MM.1S (cell line): ENCODE measurements at places on chromosomes 1 and 21.

DNA sequence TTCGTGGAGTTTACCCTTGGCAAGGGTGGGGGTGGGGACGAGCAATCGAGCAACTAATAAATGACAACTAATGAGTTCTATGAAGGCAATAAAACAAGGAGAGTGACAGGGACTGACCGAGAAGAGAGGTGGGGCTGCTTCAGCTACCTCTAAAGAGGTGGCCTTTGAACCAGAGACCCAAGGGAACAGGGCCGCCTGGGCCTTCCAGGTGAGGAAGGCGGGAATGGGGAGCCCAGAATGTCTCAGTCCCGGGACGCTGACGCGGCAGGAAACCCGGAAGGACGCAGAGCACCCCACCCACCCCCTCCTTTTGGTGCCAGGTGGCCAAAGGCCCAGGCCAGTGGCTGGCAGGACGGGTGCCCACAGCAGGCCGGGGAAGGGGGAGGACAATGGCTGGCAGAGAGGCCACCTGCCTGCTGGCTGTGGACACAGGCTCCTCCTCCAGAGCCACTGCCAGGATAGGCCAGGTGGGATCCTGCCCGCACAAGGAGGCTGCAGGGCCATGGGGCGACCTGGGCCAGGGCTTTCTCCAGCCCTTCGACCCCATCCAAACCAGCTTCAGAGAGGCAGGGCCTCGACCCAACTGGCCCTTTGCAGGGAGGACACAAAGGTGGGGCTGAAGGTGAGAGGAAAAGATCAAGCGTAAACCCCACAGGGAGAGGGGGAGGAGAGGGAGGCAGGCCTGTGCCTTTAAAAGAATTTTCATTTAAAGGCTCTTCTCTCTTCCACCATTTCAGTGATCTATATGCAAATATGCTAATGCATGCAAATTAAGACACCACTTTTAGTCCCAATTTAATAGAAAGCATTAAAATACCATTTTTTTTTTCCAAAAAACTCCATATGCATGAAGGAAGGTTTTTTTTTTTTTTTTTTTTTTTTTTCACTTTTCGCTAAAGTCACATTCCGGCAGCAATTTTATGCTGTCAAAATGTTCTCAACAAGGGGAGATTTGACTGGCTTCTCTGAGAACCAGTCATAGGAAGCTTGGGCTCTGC is 58.1 kb downstream of the CASZ1 start:
- DNase-seq = no peak

DNA sequence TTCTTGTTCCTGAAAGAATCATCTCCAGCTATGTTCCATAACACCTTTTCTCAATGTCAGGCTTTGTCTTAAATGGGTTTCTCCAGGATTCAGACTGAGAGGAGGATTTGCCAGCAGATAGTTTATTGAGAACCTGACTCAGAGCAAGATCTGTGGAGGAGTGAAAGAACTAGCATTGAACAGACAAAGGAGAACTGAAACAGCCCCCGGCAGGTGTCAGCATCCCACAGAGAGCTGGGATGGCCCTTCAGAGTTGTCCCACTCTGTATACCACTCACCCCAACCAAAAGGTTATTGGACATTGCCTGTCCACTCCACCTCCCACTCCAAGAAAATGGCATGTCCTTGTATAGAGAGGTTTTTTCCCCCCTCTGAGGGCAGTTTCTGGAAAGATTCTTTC is 270.7 kb downstream of the PAPPA2 start:
- DNase-seq = no peak

GRCh38 chr1:15788624-15789301 is 18.7 kb downstream of the UQCRHL start:
- no peak for DNase-seq

DNA sequence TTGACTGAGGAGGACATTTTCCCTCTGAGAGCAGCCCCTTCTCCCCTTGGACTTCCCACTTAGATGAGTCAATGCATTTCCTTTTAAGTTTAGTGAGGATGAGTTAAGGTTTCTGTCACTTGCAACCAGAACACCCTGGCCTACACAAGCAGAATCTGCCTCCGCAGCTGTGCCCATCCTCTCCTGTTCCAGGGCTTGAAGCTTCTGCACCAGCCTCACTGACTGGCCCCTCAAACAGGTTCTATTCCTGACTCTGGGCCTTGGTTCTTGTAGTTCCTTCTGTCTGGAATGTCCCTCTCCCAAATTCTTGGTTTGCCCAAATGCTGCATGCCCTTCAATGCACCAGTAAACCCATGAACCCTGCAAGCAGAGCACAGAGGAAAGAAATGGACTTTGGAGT is 394.4 kb downstream of the PTPRU start:
- no peak for DNase-seq

- DNase-seq = no peak
These were observed 28.1 kb downstream of the KMO start for GRCh38 chr1:241560146-241560848.

- no peak for DNase-seq
These were observed 100.0 kb upstream of the SLC44A3 start for GRCh38 chr1:94719926-94720793.

- peak; percentile 60 for DNase-seq
These were observed 26.9 kb upstream of the RAP1A start for GRCh38 chr1:111592389-111593361.

DNA sequence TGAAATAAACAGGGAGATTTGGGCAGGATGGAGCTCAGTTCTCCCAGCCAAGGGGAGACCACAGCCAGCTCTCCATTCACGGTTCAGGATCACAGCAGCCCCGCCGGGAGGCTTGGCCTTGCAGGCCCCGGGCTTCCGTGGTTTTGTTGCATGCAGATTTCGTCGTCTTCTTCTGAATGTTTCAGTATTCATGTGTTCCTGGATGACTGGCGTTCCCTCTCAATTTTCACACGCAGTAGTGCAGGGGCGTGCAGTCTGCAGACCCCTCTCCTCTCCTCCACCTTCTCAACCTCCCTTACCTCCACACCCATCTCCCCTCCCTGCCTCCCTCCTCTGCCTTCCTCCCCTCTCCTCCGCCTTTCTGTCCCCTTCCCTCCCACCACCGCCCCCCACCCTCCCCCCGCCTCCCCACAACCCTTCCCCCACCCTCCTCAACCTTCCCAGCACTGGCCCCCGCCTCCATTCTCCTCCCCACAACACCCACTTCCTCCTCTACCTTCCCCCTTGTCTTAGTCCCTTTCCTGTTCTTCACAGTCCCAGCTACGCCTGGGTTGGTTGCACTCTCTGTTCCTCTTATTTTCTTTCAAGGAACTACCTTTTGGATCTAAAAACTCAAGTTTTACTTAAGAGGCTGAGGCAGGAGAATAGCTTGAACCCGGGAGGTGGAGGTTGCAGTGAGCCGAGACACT is 8.4 kb upstream of the SLC19A1 start:
- no peak for DNase-seq

- no peak for DNase-seq
These were observed 7.7 kb downstream of the EPHX1 start for GRCh38 chr1:225817611-225818061.

DNA sequence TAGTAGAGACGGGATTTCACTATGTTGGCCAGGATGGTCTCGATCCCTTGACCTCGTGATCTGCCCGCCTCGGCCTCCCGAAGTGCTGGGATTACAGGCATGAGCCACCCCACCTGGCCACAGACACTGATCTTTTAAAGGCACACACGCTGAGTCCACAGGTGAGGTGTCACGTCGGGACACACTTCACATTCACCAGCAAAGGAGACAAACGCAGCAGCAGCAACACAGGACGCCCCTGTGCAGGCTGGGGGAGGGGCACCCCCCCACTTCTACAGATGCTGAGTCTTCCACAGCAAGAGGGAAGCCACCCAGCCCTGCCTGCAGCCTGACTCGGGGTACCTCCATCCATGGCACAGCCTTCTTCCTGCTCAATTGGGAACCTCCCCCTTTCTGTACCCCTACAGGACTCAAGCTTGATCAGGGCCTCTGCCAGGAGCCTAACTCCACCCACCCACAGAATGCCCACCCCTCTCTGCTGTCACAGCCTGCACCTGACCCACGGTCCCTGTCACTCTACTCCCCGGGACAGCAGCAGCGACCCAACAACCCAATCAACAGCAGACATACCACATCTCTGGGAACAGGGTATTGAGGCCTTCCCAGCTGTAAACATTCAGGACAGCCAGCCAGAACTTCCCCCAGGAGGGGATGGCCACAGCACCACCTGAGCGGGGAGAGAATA is 9.5 kb downstream of the LSS start:
- no peak for DNase-seq

- no peak for DNase-seq
These were observed 17.0 kb downstream of the CAMK1G start for GRCh38 chr1:209600541-209600940.

DNA sequence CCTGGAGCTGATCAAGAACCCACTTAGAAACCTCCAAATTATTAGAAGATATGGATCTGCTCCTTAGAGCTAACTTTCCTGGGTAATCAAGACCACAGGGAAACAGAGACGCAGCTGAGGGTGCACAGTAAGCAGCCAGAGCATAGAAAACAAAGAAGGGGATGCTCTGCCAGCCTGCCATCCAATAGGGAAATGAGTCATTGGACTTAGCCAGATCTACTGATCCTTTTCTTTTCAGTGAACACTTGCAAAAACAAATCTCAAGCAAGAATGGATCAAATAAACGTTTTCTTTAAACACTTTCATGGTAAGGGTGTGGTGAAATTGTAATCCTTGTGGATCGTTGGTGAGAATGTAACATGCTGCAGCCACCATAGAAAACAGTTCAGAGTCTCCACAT is 474.0 kb downstream of the LTN1 start:
- no peak for DNase-seq

- no peak for DNase-seq
These were observed 63.9 kb downstream of the ADAMTS1 start for GRCh38 chr21:26781331-26781730.

GRCh38 chr1:39163469-39163868 is 41.0 kb upstream of the MACF1 start:
- no peak for DNase-seq

DNA sequence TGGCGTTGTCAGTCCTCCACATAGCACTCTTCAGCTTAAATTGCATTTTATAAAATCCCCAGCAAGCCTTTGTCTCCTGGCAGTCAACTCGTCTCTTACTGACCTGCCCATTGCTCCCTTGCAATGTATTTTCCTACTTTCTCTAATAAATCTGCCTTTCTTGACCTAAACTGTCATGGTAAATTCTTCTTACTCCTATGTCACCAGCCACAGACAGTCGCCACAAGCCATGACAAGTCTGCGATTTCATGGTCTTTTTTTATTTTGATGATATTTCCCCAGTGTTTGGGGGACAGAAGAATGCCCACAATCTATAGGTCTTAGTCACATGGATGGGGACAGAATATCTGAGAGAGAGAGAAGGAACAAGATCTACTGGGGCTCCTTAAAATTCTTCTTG is 8.4 kb downstream of the IFNAR2 start:
- DNase-seq = peak; percentile 60

GRCh38 chr1:56966698-56966999 is 834 bp upstream of the C8B start:
- DNase-seq = no peak

- no peak for DNase-seq
These were observed 64.9 kb downstream of the FHAD1 start for GRCh38 chr1:15311880-15312279.

DNA sequence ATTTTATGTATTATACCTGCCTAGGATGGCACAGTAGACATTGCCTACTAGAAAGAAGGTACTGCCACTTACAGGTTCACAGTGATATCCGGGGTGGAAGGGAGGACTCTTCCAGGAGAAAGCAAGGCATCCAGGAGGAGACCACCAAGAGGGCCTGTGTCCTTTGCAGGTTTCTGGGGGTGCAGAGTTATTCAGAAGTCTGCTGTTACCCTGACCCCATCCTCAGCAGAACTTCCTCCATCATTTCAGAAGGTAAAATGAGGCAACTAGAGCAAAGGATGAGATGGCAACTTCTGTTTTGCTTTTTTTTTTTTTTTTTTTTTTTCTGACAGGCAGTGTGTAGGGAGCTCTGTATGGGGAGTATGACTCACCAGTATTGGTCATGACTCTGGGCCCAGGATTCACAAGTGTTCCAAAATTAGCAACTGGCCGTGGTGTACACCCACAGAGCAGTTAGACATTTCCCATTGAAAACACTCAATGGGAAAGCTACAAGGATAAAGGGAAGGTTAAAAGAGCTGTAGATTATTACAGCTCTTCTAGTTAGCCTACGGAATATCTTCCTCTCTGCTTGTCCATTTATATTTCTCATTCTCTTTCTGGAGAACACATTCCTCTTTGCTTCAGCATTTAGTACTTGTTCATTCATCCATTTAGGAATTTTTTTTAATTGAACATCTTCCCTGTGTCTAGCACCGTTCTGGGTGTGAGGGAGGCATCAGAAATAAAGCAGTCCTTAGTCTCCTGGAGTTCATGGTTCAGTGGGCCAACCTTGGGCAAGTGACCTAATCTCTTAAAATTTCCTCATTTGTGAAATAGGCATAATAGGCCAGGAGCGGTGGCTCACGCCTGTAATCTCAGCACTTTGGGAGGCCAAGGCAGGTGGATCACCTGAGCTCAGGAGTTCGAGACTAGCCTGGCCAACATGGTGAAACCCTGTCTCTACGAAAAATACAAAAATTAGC is 50.5 kb upstream of the PPP2R5A start:
- peak; percentile 79 for DNase-seq

- DNase-seq = no peak
These were observed 78.7 kb upstream of the VAV3 start for GRCh38 chr1:108043707-108044106.

DNA sequence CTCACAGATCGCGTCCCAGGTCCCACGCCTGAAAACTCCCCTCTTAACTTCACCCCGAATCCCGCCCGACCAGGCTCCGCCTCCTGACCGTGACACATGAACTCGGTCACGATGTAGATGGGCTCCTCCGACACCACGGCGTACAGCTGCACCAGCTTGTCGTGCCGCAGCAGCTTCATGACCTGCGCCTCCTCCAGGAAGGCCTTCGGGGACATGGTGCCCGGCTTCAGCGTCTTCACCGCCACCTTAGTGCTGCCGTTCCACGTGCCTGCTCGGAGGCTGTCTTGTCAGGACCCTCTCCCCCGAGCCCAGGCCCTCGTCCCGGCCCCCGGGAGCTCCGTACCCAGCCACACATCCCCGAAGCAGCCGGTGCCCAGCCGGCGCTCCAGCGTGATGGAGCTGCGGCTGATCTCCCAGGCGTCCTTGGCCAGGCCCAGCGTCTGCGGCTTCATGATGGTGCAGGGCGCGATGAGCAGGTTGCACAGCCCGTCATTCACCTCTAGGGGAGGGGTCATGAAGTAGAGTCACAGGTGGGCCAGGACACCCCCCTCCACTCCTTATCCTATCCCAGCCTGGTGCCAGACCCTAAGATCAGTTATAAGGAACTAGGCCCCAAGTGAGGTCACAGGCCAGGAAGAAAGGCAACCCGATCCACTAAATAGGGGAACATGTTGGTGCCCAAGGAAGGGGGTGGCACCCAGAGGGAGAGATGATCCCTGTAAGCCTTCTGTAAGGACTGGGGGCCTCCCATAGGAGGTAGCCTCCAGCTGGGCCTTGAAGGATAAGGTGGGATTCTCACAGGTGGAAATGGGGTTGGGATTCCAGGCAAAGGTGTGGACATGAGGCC is 11.6 kb upstream of the AHDC1 start:
- no peak for DNase-seq

- no peak for DNase-seq
These were observed 90.2 kb upstream of the C1orf21 start for GRCh38 chr1:184296466-184297243.

- DNase-seq = no peak
These were observed 50.0 kb upstream of the DUSP10 start for GRCh38 chr1:221791846-221792245.
